Activated CD8-positive, alpha-beta T cell treated with anti-CD3 and anti-CD28 coated beads for 36 hours (primary cell): ENCODE measurements at places on chromosomes 3 and 15. TPM values are rescaled to one million over a fixed set of nuclear protein-coding genes. Genes with fewer than 3 reads are reported as not detected.

DNA sequence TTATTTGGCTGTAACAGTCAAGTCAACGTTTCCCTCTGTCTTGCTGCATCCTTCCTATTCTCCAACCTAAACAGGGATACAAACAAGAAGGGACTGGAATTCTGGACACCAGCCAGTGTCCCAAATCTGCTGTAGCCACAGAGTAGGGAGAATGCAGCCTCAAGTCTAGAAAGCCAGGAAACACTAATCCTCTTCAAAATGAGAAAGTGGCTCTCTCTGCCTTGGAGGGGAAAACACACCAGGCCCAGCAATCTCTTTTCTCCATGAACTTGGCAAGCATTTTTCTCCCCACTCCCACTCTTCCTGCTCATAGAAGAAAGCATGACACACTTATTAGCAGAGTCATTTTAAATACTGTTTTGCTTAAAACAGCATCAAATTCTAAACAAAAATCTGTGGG is 781.7 kb downstream of the SQOR start:
- no peaks in the 10 kb centered on the region for H3K4me1 ChIP-seq
- no peaks in the 10 kb centered on the region for H3K27me3 ChIP-seq
- no peak overlapping the region for H3K4me3 ChIP-seq
- no peak for DNase-seq
- no peak overlapping the region for H3K27ac ChIP-seq

DNA sequence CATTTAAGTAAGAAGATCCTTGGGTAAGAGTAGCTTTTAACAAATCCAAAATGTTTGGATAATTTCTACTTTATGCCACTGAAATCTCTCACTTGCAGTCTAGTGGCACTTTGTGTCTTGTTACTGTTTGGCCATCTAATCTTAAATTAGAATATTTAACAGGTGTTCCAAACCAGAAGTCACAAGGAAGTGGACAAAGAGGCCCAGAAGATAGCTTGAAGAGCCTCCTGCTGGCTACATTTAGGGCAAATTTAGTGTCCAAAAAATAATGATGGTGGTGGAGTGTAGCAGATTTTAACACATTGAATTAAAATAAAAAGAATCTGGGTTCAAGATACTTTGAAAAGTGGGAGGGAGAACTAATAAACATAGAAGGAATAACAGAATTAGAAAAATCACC is 172.2 kb downstream of the GHSR start:
- H3K27me3 ChIP-seq, result no peaks in the 10 kb centered on the region
- DNase-seq, result no peak
- H3K36me3 ChIP-seq, result no peaks in the 10 kb centered on the region

- no peak overlapping the region for H3K4me3 ChIP-seq
- no peaks in the 10 kb centered on the region for H3K27me3 ChIP-seq
- no peak overlapping the region for H3K27ac ChIP-seq
- no peaks in the 10 kb centered on the region for H3K4me1 ChIP-seq
Measured at GRCh38 chr15:33402600-33402999, 91.8 kb downstream of the RYR3 start.

DNA sequence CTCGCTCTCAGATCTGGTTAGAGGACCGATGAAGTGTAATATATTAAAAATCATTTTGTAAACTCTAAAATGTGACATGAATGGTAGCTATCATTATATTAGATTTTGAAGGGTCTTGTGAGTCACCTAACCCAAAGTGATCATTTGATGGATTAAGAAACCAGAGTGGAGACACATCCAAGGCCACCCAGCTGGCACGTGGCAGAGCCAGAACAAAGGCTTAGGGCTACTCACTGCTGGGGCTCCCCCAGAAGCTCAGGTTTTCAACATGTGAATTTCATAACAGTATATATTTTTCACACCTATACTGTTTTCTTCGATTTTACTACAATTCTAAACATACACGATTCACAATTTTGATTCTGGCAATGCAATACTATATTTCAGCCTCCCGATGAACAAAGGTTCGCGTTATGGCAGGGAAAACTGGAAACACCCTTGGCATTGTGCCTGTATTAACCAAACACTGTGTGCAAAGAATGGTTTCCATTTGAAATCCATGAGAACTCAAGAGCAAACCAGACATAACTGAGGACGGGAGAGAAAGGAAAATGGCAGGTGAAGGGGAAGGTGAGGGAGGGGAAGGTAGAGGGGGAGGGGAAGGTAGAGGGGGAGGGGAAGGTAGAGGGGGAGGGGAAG is 88.9 kb downstream of the ADAMTS17 start:
- H3K4me3 ChIP-seq, result no peak overlapping the region
- H3K36me3 ChIP-seq, result no peaks in the 10 kb centered on the region
- no peak overlapping the region for H3K27ac ChIP-seq
- DNase-seq, result no peak

- peaks cover 27% of the 10 kb centered on the region for H3K4me1 ChIP-seq
- no peaks in the 10 kb centered on the region for H3K27me3 ChIP-seq
- DNase-seq, result no peak
Measured at GRCh38 chr3:37183375-37183831, 9.0 kb upstream of the LRRFIP2 start.

DNA sequence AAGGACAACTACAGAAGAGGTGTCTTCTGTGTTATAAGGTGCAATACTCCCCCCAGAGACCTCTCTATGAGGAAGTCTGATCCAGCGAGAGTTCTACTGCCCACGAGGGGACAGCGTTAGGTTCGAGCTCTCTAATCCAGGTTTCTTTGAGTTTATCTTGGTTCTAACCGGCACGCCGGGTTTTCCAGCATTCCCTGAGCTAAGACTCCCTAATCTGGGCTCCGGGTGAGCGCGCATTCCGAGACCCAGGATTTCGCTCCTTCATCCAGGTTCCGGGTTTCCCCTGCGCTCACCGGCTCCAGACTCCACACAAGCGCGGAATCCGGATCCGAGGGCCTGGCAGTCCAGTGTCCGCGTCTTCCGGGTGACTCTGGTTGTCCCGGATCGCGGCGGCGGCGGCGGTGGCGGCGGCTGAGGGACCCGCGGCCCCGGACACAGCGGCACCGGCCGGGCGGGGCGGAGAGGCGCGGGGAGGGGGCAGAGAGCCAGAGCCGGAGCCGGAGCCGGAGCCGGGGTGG is at the start of gene ZNF609:
Gene ZNF609, plus strand, starts transcription at position 373 of the 518 bp plus-strand sequence. CDS start 38,842 bp downstream, outside the sequence.
- H3K27ac ChIP-seq, result peak within 1 kb of the TSS; percentile 95
- DNase-seq, result peak; percentile 93
- H3K27me3 ChIP-seq, result no peaks in the 10 kb centered on the region
- H3K4me1 ChIP-seq, result peaks cover 74% of the 10 kb centered on the region
- H3K36me3 ChIP-seq, result peaks cover 22% of the 10 kb centered on the region
- H3K4me3 ChIP-seq, result peak within 1 kb of the TSS; percentile 84

- H3K36me3 ChIP-seq, result no peaks in the 10 kb centered on the region
- H3K27me3 ChIP-seq, result no peaks in the 10 kb centered on the region
- no peak for DNase-seq
- H3K4me1 ChIP-seq, result no peaks in the 10 kb centered on the region
- no peak overlapping the region for H3K27ac ChIP-seq
Measured at GRCh38 chr3:151548195-151548594, 87.3 kb upstream of the IGSF10 start.

DNA sequence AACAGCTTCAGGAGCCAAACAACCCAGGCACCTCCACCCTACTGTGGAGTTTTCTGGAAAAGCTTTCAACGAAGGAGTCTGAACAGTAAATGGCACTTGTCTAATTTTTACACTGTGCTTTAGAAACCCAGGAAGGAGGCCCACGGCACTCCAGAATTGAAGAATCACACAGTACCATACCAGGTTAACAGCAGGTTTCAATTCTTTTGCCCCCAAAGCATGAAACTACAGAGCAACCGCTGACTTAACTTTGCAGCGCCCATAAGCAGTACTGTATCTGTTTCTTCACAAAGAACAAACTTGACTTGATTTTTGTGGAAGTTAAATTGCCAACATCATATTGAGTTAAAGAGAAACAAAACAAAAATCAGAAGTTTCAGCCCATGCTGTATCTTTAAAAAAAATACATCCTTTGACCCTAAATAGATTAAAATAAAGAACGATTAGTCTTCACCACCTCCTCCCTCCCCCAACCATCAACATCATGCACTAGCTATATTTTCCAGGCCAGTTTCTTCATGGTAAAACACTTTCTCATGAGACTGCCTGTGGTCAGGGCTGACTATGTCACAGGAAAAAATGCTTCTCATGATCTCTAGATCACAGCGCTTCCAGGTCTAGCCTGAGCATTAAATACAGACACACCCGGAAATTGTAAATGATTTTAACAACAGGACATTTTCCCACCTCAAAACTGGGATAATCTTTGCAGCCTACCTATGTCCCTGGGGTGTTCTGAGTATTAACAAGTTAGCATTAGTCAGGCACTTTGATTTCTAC is 456.3 kb downstream of the FOXP1 start:
- DNase-seq, result peak; percentile 78
- H3K27me3 ChIP-seq, result no peaks in the 10 kb centered on the region
- H3K27ac ChIP-seq, result peak overlapping the region; percentile 93
- H3K36me3 ChIP-seq, result peaks cover 30% of the 10 kb centered on the region

- DNase-seq, result peak; percentile 19
- peaks cover 24% of the 10 kb centered on the region for H3K36me3 ChIP-seq
- peaks cover 55% of the 10 kb centered on the region for H3K4me1 ChIP-seq
- H3K4me3 ChIP-seq, result peak overlapping the region; percentile 87
- peak overlapping the region; percentile 17 for H3K27ac ChIP-seq
Measured at GRCh38 chr3:146542179-146542578, 2.2 kb downstream of the PLSCR1 start.

GRCh38 chr3:15044326-15044725 is 20.8 kb downstream of the MRPS25 start:
- H3K36me3 ChIP-seq, result peaks cover 59% of the 10 kb centered on the region
- H3K4me1 ChIP-seq, result peaks cover 19% of the 10 kb centered on the region
- H3K27me3 ChIP-seq, result no peaks in the 10 kb centered on the region
- H3K4me3 ChIP-seq, result no peak overlapping the region

GRCh38 chr15:92621972-92622533 is 33.5 kb downstream of the FAM174B start:
- peaks cover 1% of the 10 kb centered on the region for H3K36me3 ChIP-seq
- H3K4me3 ChIP-seq, result no peak overlapping the region
- H3K27ac ChIP-seq, result no peak overlapping the region
- peaks cover 16% of the 10 kb centered on the region for H3K4me1 ChIP-seq
- H3K27me3 ChIP-seq, result peaks cover 4% of the 10 kb centered on the region
- DNase-seq, result no peak

Gene PODXL2
- 1.1 TPM for total RNA-seq

Gene GPR156
- not detected for total RNA-seq

Gene GLDN
- total RNA-seq, result not detected

Gene ABI3BP
- not detected for total RNA-seq

Gene CA12
- 0.58 TPM for total RNA-seq

Gene SAMD7
- not detected for total RNA-seq

Gene AHSG
- total RNA-seq, result not detected

Gene GOLGA8N
- 4.9 TPM for total RNA-seq

Gene CXCR6
- 3.2 TPM for total RNA-seq

Gene MST1R
- 1.1 TPM for total RNA-seq

Gene KLHL40
- total RNA-seq, result not detected

Gene B3GALNT1
- total RNA-seq, result 2.2 TPM

Gene TLE3
- 64.2 TPM for total RNA-seq
